Suppressor macrophage (primary cell): ENCODE measurements at places on chromosomes 16 and 17.

DNA sequence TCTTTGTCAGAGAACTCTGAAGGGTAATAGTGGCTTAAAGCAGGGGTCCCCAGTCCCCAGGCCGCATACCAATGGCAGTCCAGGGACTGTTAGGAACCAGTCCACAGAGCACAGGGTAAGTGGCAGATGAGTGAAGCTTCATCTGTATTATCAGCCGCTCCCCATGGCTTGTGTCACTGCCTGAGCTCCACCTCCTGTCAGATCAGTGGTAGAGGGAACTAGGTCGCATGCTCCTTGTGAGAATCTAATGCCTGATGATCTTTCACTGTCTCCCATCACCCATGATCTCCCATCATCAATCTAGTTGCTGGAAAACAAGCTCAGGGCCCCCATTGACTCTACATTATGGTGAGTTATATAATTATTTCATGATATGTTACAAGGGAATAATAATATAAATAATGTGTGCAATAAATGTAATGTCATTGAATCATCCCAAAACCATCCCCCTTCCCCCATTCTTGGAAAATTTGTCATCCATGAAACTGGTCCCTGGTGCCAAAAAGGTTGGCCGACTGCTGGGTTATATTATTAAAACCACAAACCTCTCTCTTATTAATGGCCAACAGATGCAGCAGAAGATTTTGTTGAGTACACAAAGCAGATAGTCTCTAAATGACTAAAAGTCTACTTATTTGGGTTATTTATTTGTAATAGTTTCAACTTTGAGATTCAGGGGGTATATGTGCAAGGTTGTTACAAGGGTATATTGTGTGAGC, 782.7 kb downstream of the CDH11 start:
- no peak for DNase-seq

GRCh38 chr16:5323284-5324141, 225.9 kb upstream of the EEF2KMT start:
- DNase-seq = no peak

- DNase-seq = peak; percentile 34
Measured at GRCh38 chr16:90077757-90078578, 837 bp upstream of the PRDM7 start.

DNA sequence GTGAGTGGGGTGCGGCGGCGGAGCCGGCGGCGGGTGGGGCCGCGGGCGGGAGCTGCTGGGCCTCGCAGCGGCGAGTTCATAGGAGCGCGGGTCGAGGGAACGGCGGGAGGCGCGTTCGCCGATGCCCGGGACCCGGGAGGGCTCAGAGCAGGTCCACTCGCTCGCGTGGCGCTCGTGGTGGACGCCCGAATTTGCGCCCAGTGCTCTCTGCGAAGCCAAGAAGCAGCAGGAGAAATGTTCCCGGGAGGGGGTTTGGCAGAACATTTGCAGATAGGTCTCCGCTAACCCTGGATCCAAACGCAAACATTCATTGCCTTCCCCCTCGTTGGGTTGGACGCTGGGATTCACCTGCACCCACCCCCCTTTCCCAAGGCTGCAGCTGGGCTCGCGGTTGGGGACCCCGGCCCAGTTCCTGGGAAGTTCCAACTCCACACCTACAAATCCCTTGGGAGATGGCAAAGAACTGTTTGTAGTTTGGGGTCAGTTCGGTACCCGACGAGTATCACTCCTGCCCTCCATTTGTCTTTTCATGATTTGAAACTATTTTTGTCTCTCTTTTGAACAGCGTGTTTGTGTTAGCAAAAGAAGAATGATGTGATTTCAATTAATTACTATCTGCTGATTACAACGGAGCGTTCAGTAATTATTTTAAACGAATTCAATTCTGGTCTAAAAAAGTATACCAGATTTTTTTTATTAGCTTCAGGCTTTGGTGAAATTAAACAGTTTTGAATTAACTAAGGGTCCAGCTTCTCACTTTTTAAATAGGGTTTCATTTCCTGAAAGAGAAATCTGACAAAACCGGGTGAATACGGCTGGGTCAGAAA, 2.3 kb downstream of the NTN1 start:
- DNase-seq = no peak

GRCh38 chr17:77177002-77177741, 36.4 kb downstream of the SEC14L1 start:
- DNase-seq = no peak

DNA sequence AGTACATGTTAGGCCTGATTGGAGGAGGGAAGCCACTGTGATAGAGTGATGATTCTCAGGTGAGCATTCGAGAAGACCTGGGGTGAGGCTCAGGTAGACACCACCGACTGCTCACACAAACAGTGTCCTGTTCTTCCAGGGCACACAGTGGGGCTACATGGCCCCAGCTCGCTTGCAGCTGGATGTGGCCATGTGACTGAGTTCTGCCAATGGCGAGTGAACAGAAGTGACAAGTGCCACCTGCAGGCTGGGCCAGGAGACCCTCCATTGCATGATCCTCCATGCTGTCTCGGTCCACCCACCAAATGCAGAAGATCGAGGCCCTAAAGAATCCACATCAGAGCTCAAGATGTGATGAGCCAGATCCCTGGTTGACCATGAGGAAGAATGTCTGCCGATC, 6.2 kb downstream of the CES5A start:
- DNase-seq = no peak

- DNase-seq = peak; percentile 95
Measured at GRCh38 chr17:1197379-1197778, 17.6 kb upstream of the ABR start.

DNA sequence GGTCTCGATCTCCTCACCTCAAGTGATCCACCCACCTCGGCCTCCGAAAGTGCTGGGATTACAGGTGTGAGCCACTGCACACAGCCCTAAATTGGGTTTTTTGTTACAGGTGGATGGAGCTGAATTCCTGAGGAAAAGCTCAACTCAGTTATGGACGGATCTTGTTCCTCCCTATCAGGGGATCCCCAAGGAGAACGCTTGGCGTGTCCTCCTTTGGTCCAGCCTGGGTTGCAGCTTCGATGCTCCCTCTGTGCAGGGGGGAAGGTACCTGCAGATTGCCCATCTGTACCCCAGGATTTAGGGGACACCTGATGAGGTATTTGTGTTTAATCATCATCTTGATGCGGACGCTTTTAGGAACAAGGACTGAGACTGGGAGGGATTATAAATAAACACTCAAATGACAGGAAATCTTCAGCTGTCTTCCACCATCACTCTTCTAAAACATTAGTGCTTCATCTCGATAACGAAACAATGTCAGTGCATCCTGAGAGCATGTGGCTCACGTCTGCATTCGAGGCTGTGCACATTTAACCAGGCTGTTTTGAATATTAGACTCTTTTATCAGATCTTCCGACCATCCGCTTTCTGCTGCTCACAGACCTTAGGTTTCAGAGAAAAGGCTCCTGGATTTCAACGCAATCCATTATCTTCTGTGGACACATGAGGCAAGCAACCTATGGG, 18.2 kb upstream of the MEIOB start:
- DNase-seq = no peak

- no peak for DNase-seq
Measured at GRCh38 chr17:50355701-50356341, 9.9 kb downstream of the XYLT2 start.

GRCh38 chr17:6257336-6257735, 177.6 kb downstream of the AIPL1 start:
- DNase-seq = no peak

DNA sequence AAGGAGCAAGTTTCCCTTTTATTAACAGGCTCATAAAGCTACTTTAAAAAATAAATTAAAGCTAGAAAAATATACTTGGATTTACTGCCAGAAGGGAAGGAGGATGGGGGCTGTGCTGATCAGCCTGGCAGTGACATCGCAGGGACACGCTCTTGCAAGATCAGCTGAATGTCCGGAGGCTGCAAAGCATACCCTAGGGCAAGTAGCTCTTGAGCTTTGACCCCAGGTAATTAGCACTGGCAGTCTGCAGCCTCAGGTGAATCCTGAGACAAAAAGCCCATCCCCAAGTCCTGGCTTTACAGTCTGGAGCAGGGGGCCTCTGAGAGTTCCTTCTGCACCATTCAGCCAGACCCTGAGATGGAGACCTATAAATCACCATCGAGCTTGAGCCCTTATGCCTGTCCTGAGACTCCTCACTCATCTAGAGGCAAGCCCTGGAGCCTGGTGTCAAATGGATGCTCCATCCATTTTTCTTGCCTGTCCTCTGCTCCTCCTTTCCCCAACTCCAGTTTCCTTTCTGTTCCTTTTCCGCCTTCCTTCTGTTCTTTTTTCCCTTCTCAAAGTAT, 131.7 kb downstream of the TMEM114 start:
- DNase-seq = no peak

- DNase-seq = no peak
Measured at GRCh38 chr17:9669551-9670008, 24.3 kb downstream of the USP43 start.

- no peak for DNase-seq
Measured at GRCh38 chr17:69947027-69947759, 127.8 kb upstream of the KCNJ16 start.

DNA sequence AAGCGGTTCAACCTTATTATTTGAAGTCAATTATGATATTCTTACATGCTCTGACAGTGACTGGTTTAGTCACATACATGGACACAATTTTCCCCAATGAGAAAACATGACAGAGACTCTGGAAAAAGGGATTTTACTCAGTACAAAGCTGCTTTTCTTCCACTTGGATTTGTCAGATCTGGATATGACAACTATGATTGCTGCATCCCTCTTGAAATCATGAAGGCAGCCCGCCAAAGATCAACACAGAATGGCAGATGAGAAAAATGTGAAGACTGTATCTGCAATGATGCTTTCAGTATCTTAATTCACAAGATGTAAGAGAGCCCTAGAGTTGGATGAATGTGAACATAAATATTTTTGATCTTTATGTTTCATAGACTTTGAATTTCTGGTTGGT, 439.6 kb downstream of the CDH8 start:
- no peak for DNase-seq

DNA sequence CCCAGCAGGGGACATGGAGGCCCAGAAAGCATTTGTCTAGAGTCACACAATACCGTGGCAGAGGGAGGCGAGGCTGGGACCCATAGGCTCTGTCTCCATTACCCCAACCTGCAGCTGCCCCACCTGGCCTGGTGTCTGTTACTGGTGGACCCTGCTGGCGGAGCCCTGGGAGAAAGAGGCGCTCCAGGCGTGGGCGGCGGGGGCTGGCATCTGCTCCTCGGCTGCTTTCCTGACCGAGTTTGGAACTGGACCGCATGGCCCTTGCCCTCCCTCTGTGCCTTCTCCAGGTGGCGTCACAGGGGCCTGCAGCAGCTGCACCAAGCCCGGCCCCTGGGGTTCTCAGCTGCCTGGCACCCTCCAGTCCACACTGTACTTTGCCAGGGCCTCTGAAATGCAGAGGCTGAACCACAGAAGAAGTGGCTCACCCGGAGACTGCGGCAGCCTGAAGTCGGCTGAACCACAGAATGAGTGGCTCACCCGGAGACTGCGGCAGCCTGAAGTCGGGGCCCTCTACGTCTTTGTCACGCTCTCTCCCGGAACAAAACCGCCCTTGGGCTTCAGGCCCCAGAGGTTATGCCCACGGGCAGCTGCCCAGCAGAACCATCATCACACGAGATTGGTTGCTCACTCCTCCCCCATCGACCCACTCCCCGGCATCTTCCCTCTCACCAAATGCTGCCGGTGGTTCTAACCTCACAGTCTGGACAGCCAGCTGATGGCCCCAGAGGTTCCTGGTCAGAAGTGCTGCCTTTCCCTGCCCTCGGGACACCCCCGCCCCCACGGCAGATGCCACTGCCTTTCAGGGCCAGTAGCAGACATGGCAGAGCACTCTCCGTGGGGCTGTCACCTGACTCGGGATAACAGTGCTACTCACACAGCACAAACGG, 20.2 kb downstream of the CBFA2T3 start:
- peak; percentile 62 for DNase-seq

DNA sequence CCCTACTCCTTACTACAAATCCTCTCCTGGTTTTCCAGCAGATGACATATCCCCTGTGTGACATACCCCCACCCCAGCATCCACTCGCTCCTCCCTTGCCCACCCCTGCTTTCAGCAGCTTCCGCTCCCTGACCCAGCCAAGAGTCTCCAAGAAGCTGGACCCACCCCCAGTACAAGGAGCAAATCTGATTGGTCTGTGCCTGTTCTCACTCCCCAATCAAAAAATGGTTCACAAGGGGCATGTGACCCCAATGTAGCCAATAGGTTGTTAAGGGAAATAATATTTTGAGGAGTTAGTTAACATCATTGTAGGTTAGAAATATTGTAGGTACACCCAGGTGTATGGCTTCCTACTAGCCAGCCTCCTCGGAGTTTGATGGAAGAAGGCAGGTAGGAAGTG, 70.1 kb downstream of the GP2 start:
- DNase-seq = no peak

- no peak for DNase-seq
Measured at GRCh38 chr17:34741967-34742366, 162.6 kb downstream of the TMEM132E start.

DNA sequence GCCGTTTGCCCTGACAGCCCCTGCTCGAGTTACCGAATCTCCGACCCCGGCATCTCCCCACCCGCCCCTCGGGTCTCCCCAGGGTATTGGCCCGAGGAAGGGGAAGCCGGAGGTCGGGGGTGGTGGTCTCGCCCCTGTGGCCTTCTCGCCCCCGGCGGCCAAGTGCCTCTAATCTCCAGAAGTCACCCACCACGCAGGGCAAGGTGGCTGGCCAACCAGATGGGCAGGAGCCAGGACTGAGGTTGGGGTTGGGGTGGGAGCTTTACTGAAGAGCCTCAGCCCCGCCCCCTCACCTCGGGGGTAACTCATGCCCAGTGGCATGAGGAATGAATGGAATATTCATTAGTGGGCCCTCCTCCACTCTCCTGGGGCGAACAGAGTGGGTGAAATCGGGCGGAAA, 637 bp downstream of the DHRS11 start:
- DNase-seq = peak; percentile 68
